ENCODE measurements at places on chromosomes 1 and 21. TPM values are rescaled to one million over a fixed set of nuclear protein-coding genes. Genes with fewer than 3 reads are reported as not detected.

The CFHR2 gene
- total RNA-seq = not detected

The LHX4 gene
- not detected for total RNA-seq

The ERICH3 gene
- total RNA-seq = not detected

The FMO3 gene
- not detected for total RNA-seq

The SLAMF9 gene
- not detected for total RNA-seq

The SELL gene
- total RNA-seq = 276 TPM

The OLIG2 gene
- not detected for total RNA-seq

The STRIP1 gene
- 86.8 TPM for total RNA-seq

The SERPINC1 gene
- total RNA-seq = not detected

The TDRD5 gene
- total RNA-seq = not detected

The FOXJ3 gene
- total RNA-seq = 89.1 TPM

The LGR6 gene
- total RNA-seq = 0.13 TPM

The RAB3B gene
- not detected for total RNA-seq

The RNF223 gene
- total RNA-seq = not detected

All from T-helper 17 cell (primary cell).